ENCODE measurements at places on chromosomes 1 and 21.

GRCh38 chr1:151457911-151458801 is 1.1 kb downstream of the POGZ start:
- DNase-seq: peak; percentile 60

DNA sequence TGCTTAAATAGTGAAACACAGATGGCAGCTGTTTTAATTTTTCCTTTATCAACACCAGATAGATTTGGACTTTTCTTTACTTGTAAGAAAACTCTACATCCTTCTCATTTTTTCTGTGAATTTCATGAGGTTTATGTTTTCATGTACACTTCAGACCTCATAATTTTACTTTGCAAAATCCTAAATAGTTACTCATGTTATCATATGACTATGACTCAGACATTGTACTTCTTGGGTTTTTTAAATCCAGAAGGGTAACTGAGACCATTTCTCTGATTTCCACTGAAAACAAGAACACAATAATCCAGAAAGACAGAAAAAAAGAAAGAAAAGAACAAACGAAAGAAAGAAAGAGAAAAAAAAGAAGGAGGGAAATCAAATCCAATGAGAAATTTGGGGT is 1021.6 kb downstream of the NCAM2 start:
- no peak for DNase-seq

DNA sequence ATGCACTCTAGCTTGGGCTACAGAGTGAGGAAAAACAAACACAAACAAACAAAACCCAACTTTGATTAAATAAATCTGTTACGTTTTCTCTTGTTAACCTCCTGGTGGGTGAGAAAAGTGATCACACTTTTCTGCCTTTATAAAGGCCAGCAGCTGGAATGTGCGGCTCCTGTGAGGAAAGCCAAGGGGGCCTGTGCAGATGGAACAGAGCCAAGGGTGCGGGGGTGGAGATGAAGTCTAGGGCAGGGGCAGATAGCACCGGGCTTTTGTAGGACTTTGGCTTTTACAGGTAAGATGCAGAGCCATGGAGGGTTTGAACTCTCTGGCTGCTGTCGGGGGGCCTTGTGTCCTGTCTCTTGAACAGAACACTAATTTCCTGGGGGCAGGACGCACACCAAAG is 40.7 kb upstream of the GPR37L1 start:
- no peak for DNase-seq

- no peak for DNase-seq
Measured at GRCh38 chr1:35190784-35191183, 2.2 kb downstream of the SFPQ start.

- DNase-seq: peak; percentile 74
Measured at GRCh38 chr1:153565529-153566374, at the start of gene S100A2. Gene S100A2, minus strand, starts transcription at chr1:153565844. Its CDS starts 1,967 bp downstream, at chr1:153563877.

DNA sequence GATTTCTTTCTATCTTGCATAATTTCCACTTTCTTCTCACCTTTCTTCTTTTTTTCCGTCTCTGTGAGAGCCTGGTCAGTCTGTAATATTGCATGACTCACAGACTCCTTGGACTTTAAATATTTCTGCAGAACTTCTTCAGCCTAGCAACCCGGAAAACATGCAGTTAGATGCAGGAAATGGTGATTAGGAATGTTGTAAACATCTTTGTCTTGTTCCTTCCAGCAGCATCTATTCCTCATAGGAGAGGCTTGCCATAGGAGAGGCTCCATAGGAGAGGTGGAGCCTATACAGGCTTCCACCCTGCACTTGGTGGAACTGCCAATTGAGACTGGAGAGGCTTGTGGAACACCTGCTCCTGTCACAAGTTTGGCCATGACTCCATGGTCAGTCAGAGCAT is 10.0 kb downstream of the GBP5 start:
- DNase-seq: no peak

DNA sequence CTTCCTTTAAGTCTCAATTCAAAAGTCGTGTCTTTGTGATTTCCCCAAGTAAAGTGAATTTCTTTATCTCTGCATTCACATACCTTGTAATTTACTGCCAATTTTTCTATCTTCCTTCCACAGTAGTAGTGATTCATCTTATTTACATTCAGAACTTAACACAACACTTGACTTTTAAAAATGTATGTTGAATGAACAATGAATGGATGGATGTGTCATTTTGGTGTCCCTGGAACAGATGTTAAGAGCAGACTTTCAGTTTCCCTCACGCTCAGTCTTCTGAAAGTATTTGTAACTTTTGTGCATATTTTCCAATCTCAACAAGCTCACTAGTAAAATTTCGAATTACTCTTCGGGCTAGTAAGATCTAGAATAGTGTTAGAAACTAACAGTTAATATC is 352.0 kb downstream of the HHIPL2 start:
- no peak for DNase-seq

- DNase-seq: no peak
Measured at GRCh38 chr1:161007369-161007768, 13.6 kb downstream of the F11R start.

DNA sequence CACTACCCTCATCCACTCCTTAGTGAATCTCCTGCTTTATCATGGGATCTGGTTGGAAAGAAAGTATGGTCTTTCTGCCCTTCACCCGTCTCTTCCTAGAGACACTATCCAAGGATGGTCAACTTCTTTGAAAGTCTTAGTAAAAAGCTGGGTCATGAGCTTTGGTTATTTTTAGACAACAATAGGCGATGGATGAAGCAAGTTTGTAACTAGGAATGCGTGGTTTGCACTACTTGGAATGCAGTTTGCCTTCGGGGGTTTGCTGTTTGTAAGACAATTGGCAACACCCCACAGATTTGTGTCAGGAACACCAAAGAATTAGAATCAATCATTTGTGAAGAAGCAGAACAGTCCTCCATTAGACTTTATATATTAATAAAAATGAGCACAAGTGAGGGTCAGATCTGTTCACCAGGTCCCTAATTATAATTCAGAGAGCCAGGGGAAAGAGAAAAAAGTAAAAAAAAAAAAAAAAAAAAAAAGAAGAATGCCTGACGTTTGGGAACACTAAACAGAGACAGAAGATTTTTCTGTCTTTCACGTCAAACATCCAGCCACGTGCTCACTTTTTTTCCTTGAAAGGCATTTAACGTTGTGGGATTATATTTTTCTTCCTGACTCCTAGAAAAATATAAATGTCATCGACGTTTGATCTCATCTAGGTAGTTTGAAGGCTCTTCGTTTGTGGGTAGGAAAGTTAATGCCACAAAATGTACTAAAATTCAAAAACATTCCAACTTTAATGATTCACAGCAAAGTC is 60.7 kb upstream of the BTG3 start:
- no peak for DNase-seq

DNA sequence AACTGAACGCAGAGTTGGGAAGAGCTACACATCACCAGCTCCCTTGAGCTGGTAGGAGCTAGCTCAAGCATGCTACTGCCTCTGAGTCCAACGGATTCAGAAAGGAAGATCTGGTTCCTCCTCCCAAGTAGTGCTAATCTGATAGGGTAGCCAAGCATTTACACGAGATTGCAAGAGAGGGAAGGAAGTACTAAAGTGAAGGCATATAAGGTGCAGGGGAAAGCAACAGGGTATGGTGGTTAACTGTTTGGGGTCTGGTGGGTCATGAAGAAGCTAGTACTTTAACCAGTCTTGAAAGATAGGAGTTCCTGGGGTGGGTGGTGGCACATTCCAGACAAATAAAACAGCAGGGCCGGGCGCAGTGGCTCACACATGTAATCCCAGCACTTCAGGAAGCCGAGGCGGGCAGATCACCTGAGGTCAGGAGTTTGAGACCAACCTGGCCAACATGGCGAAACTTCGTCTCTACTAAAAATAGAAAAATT is 20.2 kb upstream of the ZNF436 start:
- DNase-seq: no peak
